ENCODE measurements at places on chromosomes 2 and 18.

DNA sequence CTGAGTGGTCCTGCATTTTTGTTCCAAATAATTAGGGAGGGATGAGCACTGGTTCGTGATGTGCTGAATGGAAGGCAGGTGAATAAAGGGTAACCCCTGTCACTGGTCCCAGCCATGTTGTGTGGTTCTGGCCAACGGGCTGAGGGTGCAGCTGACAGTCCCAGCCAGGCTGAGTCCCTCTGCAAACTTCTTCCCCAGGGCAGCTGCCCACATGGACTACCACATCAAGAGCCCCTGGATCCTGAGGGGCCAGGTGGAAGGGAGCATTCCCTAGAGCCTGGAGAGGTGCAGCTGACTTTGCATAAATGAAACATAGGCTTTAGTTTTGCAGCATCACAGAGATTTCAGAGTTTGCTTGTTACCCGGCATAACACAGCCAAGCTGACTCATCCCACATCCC lies 219.8 kb upstream of the MYT1L start:
- no peak for DNase-seq

- DNase-seq: no peak
Observed at GRCh38 chr2:19461504-19462255, 103.3 kb upstream of the OSR1 start.

DNA sequence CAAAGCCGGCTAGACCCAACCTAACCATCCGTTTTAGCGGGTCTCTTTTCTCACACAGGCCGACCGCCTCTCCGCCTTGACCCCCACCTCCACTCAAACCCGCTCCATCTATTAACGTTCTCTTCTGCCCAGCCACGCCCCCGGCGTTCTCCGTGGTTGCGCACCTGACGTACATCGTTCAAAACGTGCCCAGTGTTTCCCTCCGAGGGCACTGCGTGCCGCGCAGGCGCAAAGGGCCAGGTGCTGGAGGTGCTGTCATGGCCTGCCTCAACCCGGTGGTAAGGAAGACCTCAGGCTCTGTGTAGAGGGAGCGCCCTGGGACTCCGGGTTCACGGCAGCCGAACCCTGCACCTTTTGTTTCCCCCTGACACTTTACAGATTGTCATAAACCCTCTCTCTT lies at the start of gene GTF2A1L:
GTF2A1L (plus strand) TSS at position 239 of the 400 bp plus-strand sequence; CDS start at position 258, 19 bp downstream.
- no peak for DNase-seq

GRCh38 chr2:98732430-98733051 lies 1.6 kb upstream of the MGAT4A start:
- DNase-seq: no peak

All from activated T-helper 1 cell treated with anti-CD3 and anti-CD28 coated beads, Interleukin-2, amount 50 U/mL, for 16 hours (primary cell).